ENCODE measurements at places on chromosomes 12 and 14.

GRCh38 chr12:67651132-67651695 lies 2.7 kb downstream of the DYRK2 start:
- no peak for DNase-seq

DNA sequence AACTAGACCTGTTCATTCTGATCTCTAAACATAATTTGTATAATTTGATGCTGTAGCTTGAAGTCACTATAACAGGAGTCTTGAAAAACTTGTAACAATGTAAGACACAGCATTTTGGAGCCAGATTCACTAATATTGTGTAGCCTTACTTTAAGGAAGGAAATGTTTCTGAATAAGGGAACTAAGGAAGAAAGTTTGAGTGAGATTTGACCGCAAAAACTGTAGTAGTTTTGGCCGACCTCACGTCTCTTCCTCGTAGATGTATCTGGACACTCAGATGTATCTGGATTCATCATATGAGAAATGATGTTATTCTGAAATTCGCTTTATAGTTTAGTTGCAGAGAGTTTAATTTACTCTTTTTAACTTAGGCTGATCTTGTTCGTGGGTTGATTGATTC lies 13.9 kb upstream of the DNAH10 start:
- no peak for DNase-seq

DNA sequence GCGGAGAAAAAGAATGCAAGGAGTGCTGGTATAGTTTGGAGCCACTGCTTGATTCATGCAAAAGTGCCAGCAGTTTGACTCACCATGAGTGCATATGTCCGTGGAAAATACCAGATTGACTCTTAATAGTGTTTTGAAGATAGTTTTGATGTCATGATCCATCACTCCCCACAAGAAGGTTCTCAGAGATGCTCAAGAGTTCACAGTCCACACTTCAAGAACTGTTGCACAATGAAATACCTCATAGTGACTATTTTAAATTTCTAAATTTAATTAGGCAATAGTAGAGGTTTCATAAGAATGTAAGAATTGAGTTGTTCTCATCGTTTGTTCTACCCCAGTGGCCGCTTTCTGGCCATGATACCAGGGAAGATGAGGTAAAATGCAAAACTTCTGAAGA lies 286.6 kb upstream of the RGS6 start:
- no peak for DNase-seq

- DNase-seq = no peak
These were observed 57.7 kb upstream of the LDHB start for GRCh38 chr12:21715386-21715785.

DNA sequence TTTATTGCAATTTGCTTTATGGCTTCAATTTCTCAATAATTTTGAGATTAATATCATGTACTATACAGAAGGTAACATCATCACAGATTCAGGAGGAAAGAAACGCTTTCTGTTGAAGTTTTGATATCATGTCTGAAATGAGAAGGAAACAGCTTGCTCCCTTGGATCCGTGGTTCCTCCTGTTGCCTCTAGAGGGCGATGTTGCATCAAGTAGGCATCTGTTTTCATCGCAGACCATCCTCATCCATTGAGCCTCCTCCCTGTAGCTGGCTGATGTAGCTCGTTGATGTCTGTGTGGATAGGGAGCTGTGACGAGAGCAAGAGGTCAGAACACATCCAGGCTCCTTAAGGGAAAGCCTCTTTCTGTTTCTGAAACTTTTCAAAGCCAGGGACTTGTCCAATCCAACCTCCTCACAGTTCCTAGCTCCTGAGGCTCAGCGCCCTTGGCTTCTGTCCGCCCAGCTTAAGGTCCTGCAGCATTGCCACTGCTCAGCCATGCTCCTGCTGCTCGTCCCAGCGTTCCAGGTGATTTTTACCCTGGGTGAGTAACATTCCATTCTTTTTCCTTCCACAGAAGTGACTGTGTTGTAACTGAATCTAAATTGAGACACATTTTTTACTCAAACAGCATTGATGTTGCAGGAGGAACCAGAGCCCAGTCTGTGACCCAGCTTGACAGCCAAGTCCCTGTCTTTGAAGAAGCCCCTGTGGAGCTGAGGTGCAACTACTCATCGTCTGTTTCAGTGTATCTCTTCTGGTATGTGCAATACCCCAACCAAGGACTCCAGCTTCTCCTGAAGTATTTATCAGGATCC lies 304.8 kb upstream of the OR4E1 start:
- DNase-seq = no peak
